ENCODE measurements at places on chromosomes 3 and 15.

DNA sequence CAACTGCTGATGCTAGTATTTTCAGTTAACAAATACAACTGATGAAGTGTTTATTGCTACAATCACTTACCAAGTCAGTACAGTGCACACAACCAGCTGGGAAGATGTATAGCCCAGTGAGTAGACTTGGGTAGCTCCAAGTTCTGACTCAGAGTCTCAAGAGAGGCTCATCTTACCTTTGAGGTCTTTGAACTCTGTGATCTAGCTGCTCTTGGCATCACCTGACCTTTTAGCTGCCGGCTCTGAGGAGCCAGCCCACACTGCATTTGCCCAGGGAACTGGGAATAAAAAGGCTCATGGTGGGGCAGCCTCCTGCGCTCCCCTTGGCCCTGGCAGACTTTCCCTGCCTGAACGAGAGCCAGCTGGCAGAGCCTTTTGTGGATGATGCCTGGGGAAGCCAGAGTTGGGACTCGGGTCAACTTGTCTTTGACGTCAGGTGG lies 82.6 kb downstream of the CEMIP start:
- no peak for DNase-seq

GRCh38 chr3:110755345-110755744 lies 316.3 kb upstream of the NECTIN3 start:
- DNase-seq, result no peak

DNA sequence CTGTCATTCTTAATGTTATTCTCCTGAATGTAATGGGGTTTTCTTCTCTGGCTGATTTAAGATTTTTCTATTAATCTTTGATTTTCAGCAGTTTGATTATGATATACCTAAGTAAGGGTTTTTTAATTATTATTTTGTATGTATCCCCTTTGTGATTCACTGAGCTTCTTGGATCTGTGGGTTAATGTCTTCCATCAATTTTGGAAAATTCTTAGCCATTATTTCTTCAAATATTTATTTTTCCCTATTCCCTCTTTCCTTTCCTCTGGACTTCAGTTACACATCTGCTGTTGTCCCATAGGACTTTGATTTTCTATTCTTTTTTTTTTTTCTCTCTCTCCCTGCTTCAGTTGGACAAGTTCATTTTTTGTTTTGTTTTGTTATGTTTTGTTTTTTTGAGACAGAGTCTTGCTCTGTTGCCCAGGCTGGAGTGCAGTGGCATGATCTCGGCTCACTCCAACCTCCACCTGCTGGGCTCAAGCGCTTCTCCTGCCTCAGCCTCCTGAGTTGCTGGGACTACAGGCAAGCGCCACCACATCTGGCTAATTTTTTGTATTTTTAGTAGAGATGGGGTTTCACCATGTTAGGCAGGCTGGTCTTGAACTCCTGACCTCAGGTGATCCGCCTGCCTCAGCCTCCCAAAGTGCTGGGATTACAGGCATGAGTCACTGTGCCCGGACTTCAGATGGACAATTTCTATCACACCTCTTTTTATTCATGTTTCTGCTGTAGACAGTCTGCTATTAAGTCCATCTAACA lies 40.6 kb downstream of the XYLB start:
- DNase-seq, result no peak

- no peak for DNase-seq
Observed at GRCh38 chr15:86515625-86516024, 436.0 kb downstream of the AGBL1 start.

DNA sequence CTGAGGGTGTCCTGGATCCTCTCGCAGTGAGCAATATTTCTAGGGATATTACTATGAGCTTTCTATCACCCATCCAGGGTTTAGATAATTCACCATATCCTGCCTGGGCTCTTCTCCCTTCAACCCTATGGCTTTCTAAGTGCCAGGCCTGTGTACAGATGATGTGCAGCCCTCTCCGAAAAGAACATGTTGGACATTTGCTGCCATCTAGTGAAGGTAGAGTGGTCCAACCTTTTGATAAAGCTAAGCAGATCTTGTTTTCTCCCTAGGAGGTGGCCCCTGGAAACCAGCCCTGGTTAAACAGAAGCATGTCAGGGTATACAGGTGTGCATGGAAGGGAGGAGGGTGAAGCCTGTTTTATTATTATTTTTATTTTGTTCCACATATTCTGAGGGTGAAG lies 27.9 kb upstream of the SCN10A start:
- no peak for DNase-seq

DNA sequence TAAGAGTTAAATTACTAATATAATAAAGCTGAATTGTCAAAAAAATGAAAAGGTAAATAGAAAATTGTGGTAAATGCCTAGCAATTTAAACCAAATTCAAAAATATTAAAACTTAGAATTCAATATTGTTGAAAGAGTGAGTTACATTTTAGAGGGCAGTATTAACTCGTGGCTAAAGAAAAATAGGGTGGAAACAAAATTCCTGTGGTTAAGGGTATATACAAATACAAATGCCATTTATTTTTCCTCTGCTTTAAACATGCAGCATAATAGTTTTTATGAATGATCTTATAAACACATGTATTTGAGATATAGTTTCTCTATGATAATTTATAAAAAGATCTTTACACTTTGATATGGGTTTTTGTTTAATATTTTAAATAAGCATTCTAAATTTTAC lies 79.0 kb downstream of the NEDD4 start:
- DNase-seq, result no peak

- no peak for DNase-seq
Observed at GRCh38 chr3:99418209-99418635, 220.2 kb upstream of the COL8A1 start.

DNA sequence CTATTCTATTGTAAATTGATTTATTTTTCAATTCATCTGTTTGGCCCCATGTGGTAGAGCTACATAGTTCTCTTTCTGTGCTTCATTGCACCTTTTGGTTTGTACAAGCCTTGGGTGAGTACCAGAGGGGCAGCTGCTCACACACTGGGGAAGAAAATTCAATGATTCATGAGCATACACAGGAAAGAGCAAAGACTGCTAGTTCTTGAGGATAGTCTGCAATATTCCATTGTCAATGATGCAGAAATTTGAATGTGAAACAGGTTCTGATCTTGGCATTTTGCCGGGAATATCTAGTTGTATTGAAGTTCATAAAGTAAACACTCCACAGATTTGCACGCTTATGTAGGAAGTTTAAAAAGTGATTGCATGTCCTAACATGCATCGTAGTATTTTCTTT lies 304.6 kb downstream of the NAALADL2 start:
- DNase-seq, result no peak

GRCh38 chr3:119156868-119157267 lies 10.9 kb downstream of the TEX55 start:
- DNase-seq, result no peak

GRCh38 chr3:42892169-42892568 lies 13.8 kb upstream of the ZNF662 start:
- no peak for DNase-seq

GRCh38 chr3:5055357-5056110 lies 66.6 kb upstream of the ARL8B start:
- DNase-seq, result no peak

- no peak for DNase-seq
Observed at GRCh38 chr3:188507244-188507720, 353.3 kb downstream of the LPP start.

- DNase-seq, result no peak
Observed at GRCh38 chr3:135141672-135142071, 346.6 kb downstream of the EPHB1 start.

GRCh38 chr3:177208781-177209180 lies 11.5 kb upstream of the TBL1XR1 start:
- no peak for DNase-seq

Data from stimulated activated CD4-positive, alpha-beta T cell treated with anti-CD3 and anti-CD28 coated beads, Interleukin-15, amount 100 ng/mL, for 1 hour (primary cell).